Activated naive CD8-positive, alpha-beta T cell treated with anti-CD3 and anti-CD28 coated beads, Interleukin-2, amount 50 U/mL, for 16 hours (primary cell): ENCODE measurements at places on chromosomes 11 and 22.

GRCh38 chr11:94793822-94794221 is 25.7 kb downstream of the AMOTL1 start:
- DNase-seq, result no peak

- no peak for DNase-seq
Observed at GRCh38 chr11:34313099-34313517, 44.7 kb downstream of the ABTB2 start.

DNA sequence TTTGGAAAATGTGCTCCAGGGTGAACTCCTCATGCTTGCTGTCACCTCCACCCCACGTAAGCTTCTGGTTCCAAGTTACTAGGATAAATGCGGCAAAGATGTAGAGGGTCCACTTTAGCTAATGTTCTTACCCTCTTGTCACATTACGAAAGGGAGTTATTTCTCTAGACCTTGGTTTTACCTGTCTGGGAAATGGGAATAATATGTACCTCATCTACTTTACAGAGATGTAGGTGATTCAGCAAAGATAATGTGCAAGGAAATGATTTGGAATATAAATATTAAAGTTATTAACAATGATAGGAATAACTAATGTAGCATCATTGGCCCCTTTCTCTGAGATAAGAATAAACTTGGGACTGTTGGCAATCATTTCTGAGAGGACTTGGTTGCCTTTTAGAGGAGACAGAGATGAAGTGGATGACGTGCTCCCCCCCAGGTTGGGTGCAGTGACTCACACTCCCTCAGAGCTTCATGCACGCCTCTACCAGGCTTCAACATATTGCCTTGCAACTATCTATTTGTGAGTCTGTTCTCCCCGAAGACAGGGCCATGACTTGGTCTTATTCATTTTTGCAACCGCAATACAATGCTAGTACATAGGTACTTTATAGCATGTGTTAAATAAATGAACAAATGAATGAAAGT is 97.1 kb downstream of the ME3 start:
- no peak for DNase-seq

- DNase-seq, result no peak
Observed at GRCh38 chr11:4699697-4700435, 2.2 kb upstream of the OR51E2 start.

- DNase-seq, result no peak
Observed at GRCh38 chr11:72005347-72006260, 6.9 kb downstream of the IL18BP start.

DNA sequence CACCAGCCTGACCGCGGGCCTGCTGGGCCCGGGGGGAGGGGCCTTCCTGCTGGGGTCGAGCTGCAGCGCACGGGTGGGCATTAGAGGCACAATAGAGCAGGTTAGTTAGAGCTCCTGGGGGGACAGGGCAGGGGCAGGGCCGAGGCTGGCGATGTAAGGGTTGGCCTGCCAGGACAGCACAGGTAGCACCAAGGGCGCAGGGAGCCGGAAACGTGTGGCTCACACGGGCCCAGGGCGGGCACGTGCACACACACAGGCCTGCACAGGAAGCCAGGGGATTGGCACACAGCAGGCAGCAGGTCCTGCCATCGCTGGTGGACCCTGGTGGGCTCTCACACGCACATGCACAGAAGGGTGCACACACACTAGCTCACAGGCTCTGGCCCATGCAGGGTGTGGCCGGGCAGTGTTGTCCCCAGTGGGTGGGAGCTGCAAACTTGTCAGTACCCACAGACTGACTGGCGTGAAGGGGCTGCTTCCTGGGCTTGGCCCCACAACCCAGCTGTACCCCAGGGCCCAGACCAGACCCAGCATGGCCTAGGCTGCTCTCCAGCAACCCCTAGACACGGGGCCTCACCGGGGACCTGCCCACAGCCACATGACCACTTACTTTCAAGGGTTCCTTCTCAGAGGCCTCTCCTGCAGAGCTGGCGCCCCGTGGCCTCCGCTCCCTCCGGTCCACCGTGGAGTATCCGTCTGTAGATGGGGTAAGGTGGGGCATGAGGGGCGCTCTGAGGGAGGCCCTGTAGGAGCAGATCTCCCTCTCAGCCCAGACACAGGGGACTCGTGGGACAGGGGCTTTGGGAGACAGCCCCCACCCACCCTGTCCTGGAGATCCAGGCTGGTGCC is 29.9 kb upstream of the TXNRD2 start:
- no peak for DNase-seq

GRCh38 chr11:126989942-126990715 is 10.4 kb downstream of the KIRREL3 start:
- peak; percentile 10 for DNase-seq

GRCh38 chr11:61123775-61124571 is 21.7 kb downstream of the CD5 start:
- DNase-seq, result no peak

- no peak for DNase-seq
Observed at GRCh38 chr11:60959431-60959830, 7.5 kb upstream of the SLC15A3 start.

DNA sequence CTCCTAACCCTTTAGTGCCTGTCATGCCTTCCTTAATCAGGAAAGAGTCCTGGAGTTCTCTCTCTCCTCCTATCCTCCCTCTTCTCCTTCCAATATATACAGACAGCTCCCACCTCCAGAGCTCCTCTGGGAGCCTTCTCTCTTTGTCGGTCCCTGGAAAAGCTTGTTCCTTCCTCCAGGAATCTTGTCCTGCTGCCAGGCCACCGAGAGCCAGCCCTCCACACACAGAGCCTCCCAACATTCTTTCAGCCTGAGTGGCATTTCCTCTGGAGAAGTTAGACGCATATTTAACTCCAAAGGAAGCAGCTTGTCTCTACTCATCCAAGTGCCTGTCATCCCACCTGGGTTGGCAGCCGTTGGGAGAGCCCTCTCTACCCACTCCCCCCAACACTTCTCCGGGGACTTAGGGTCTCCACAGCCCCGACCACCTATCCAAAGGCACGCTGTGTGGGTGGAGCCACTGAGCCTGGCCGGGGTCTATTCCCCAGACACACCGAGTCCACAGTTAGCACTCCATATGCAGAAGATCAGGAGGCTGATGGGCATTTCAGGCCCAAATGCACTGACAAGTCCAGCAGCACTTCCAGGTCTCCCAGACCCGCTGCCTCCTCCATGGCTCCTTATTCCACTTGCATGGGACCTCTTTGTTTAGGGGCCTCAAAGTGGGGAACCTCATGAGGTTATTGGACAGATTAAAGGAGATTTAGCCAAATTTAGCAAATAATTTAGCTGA is 31.1 kb downstream of the DKK3 start:
- no peak for DNase-seq

GRCh38 chr11:76026281-76026680 is 180.0 kb downstream of the WNT11 start:
- no peak for DNase-seq

DNA sequence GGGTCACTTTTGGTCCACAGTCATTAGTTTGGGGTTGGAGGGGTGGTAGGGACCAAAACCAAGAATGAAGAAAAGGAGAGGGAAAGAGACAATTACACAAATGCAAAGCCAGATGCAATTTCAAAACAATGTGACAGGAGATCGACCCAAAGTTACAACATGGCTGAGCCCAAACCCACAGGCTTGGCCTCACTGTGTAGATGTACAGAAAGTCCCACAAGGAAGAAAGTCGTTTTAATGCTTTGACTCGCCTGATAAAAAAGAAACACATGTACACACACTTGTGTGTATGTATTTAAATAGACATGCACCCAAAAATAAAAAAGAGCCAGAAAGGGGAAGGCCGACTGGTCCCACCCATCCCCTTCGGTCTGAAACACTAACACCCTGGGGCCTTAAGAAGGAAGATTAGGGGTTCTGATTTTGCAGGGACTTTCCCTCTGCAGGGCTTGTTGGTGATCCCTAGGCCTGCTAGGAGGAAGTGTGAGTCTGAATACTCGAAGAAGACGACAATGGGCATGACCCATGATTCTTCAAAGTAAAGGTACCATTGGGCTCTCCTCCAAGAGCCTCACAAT is 104.1 kb downstream of the ETS1 start:
- DNase-seq, result no peak

- no peak for DNase-seq
Observed at GRCh38 chr11:42315846-42316245, 856.4 kb upstream of the LRRC4C start.

- DNase-seq, result no peak
Observed at GRCh38 chr11:70420008-70420464, 21.7 kb downstream of the CTTN start.

DNA sequence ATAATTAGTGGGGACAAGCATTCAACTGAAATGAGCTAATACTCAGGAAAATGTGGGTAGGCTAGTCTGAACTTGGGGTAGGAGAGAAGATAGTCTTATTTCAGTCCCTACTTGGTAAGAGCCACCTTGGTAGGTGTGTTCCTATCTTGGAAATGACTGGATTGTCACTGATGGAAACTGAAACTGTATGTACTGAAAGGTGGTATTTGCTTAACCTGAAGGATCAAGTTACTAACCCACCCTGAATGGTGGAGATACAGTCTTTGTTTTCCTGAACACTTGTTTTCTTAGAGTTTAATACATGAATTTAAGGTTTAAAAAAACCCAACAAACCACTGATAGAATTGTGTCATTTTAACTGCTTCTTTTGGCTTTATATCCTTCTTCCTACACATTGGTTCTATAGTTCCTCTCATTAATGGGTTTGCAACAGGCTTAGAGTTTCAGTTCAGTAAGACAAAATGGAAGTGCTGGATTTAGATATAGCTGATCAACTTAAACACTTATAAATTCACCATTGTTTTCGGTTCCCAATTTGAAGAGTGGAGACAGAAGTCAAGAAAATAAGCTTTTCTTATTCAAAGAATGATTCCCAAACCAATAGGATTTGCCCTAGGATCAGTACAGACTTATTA is 4.2 kb downstream of the FAR1 start:
- no peak for DNase-seq

- no peak for DNase-seq
Observed at GRCh38 chr11:35304386-35304775, 115.0 kb downstream of the SLC1A2 start.

GRCh38 chr11:44561275-44561805 is 4.1 kb upstream of the CD82 start:
- no peak for DNase-seq

- DNase-seq, result no peak
Observed at GRCh38 chr11:34997952-34998528, 81.6 kb downstream of the PDHX start.

DNA sequence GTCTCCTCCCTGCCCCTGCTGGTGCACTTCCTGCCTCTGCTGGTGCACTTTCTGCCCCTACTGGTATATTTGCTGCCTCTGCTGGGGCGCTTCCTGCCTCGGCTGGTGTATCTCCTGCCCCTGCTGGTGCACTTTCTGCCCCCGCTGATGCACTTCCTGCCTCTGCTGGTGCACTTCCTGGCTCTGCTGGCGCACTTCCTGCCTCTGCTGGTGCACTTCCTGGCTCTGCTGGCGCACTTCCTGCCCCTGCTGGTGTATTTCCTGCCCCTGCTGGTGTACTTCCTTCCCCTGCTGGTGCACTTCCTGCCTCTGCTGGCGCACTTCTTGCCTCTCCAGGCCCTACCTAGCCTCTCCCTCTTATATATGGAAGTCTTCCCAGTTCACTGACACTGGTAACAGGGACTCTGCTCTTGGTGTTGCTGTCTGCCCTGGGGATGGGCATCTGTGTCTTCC is 10.1 kb downstream of the MTFP1 start:
- peak; percentile 62 for DNase-seq

- DNase-seq, result no peak
Observed at GRCh38 chr11:90330632-90331031, 107.8 kb upstream of the CHORDC1 start.

DNA sequence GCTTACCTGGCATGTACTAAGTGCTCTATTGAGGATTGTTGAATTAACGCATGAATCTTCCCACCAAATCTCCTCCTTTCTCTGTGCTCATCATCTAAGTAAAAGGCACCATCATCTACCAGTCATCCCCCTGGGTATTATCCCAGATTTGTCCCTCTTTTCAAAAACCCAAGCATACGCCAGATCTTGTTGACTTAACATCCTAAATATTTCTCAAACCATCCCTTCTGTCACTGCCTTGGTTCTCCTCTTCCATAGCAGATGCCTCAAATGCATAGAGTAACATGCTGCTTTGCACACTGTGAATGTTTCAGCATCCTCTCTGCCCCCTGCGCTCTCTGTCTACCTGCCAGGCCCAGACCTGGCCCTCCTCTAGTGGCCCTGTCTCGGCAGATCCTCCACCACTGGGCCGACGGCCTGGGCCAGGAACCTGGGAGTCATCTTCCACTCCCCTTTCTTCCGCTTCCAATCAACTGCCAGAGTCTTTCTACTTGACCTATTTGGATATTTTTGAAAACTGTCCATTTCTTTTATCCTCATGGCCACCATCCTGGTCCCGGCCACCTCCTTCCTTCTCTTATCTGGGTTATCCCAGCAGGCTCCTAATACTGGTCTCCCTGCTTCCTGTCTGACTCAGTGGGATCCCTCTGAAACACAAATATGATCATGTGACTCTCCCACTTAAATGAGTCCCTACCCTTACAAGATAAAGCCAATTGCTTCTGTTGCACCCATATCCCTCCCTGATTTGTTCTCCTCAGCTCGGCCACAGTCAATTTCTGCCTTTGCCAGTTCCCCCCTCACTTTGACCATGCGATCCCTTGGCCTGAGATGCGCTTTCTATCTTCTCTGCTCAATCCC is 3.4 kb upstream of the TAB1 start:
- DNase-seq, result no peak

- no peak for DNase-seq
Observed at GRCh38 chr11:101436511-101437142, 147.2 kb downstream of the TRPC6 start.

GRCh38 chr11:100874203-100874602 is 187.1 kb downstream of the ARHGAP42 start:
- no peak for DNase-seq

DNA sequence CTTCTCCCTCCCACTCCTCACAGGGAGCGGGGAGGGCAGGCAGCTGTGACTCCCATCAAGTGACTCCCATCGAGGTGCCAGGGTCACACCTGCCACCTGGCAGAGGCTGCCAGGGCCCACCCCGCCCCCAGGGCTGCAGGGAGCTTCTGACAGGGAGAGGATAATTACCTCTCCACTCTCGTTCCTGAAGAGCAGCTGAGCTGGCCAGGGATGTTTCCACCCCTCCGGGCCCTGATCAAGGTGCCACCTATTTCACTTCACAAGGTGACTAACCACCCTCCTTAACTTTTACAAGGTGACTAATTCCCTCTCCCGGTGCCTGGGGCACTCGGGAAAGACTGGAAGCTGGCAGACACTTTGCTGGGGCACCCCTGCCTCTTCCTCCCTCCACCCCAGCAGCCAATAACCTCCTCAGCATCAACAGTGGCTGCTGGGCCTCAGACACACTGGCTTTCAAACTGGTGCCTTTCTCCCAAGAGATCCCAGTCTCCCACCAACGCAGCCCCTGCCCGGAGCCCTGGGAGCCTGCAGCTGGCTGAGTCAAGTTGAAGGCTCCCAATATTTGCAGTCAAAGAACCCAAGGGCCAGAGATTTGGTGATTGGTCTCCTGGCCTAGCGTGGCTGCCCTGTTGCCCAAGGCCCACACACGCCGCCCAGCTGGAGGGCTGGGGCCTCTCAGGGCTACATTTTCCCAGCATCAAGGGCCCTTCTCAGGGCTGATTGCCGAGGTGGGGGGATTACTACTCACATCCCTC is 22.0 kb upstream of the MYRF start:
- DNase-seq, result no peak
